ENCODE measurements at places on chromosomes 4 and X.

DNA sequence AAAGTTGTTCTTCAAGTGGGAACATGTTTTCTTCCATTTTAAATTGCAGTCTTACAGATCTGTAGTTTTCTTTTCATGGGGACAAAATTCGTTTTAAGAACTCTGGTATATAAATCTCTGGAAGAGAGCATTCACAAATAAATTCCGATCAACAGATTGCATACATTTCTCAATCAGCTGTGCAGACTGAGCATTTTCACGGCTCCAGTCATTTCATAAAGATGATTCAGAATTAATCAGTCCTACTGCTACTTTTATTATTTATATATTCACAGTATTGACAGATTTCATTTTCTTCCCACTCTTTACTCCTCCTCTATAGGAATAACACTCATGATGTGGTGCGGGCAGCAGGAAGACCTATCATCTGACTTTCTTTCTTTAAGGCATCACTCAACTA, 534.9 kb upstream of the FTHL17 start:
- no peak for DNase-seq

GRCh38 chr4:15913631-15913970, 24.9 kb downstream of the FGFBP1 start:
- DNase-seq = peak; percentile 79

DNA sequence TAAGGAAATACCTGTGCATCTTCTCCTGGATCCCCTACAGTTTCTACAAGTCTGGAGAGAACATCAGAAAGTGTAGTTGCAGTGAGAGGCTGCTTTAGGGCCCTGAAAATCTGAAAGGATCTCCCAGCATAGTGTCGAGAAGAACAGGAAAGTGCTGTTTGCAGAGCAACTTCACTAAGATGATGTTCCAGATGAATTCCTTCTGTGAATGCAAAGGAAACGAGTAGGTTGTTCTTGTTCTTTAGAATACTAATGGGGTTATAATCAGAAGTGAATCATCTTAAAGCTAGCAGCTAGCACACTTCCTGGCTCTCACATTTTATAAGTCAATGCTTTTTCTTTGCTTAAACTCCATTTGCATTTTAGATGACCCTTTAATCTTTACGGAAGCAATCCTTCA, 53.7 kb downstream of the ZAR1 start:
- no peak for DNase-seq

GRCh38 chr4:108527723-108528122, 92.7 kb upstream of the RPL34 start:
- no peak for DNase-seq

GRCh38 chr4:184568770-184569169, 80.5 kb downstream of the CASP3 start:
- no peak for DNase-seq

DNA sequence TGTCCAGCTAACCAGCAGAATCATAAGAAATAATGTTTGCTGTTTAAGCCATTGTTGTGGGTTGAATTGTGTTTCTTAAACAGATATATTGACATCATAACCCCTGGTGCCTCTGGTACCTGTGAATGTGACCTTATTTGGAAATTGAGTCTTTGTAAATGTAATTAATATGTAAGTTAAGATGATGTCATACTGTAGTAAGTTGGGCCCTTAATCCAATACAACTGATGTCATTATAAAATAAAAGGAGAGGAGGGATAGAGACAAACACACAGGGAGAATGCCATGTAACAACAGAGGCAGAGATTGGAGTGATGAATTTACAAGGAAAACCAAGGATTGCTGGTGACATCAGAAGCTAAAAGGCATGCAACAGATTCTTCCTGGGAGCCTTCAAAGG, 141.4 kb downstream of the ZIC3 start:
- no peak for DNase-seq

DNA sequence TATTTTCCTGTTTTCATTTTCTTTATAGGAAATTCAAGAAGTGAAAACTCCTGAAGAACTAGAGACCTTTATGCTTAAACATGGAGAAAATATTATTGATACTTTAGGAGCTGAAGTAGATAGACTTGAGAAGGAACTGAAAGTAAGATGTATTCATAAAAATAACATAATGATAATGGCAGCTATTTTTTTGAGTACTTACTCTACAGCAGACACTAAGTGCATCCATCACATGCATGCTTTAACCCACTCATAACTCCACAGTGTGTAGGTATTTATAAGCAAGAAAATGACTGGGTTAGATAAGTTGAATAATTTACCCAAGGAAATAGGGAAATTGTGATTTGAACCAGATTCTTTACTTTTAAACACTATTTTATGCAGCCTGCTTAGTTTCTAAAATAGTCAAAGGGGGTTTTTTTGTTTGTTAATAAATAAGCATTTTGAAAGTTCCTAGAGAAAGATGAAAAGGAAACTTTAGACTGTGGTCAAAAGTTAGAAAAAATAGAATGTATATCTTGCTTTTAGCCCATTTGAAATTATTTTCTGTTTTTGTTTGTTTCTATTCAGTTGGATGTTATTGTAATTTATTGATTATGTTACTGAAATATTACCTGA, 74.2 kb downstream of the BEND4 start:
- DNase-seq = no peak

DNA sequence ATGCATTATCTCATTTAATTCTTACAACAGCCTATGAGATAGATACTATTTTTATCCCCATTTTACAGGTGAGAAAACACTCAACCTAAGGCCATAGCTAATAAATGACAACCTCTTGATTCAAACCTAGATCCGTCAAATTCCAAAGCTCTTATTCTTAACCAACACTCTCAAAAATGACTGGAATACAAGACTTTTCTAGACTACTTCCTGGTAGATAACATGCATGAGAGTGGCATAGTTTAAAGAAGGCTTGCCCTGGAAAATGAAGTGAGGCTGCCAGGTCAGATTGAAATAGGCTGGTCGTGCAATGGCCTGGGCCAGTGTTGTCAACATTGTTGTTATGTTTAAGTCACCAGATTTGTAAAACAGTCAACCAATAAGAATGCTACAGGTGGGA, 86.6 kb downstream of the DNAAF6 start:
- peak; percentile 12 for DNase-seq

DNA sequence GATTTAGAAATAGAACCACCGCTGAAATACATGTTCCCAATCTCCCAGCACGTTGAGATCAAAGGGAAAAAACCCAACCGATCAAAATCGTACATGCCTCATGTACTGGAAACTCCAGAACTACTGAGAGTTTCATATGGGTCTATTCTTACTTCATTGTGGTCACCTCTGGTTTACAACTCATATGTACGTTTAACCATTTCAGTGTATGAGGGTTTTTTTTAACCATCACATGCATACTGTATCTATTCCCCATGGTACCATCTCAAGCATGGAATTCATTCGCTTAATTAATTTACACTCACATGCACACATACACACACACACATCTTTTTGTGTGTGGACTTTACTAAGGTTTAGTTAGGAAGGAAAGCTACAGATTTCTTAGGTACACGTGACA, 46.0 kb upstream of the CLNK start:
- DNase-seq = no peak

DNA sequence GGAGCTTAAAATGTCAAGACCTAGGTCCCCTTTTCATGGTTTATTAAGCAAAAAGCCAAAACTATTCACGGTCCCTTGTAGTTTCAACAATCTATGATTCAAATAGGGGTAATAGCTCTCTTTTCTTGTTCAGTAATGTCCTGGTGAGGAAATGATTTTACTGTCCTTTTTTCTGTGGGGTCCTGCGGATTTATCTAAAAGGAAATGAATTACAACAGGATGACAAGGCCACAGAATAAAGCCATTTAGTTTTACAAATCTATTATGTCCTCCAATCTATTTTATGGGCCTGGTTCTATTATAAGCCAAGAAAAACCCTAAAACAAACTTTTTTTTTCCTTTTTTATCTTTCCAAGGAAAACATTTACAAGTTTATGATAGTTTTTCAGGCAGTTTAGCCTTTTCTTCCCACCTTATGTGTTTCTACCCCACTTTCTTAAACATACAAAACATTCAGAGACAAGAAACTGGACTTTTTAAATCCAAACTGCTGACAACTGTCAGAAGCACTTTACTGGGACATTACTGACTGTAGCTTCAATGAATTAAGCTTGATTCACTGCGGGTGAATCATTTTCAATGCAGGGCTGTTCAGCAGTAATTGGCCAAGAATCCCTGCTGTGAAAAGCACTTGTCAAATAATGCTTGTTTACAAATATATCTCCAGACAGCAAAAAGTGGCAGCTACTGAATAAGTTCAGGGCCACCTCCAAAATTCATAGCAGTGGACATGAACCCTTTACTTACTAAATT, 4.3 kb downstream of the EPHA5 start:
- DNase-seq = no peak

- DNase-seq = no peak
Observed at GRCh38 chr4:81256059-81256970, 41.3 kb upstream of the PRKG2 start.

GRCh38 chr4:154503598-154503997, 12.0 kb upstream of the DCHS2 start:
- peak; percentile 12 for DNase-seq

GRCh38 chrX:30612250-30612655, 34.7 kb upstream of the TASL start:
- DNase-seq = peak; percentile 18

GRCh38 chrX:24838629-24839028, 144.9 kb downstream of the POLA1 start:
- DNase-seq = peak; percentile 19

GRCh38 chr4:2062808-2063524, 3.8 kb downstream of the NAT8L start:
- no peak for DNase-seq

Measured in Caki2 (cell line).